ENCODE measurements at places on chromosomes 7 and 10. TPM values are rescaled to one million over a fixed set of nuclear protein-coding genes. Genes with fewer than 3 reads are reported as not detected.
A peak's percentile ranks its signal among the peaks of the same experiment; 100 is the strongest.

The EGR2 gene
- 4.7 TPM for polyA plus RNA-seq

DNA sequence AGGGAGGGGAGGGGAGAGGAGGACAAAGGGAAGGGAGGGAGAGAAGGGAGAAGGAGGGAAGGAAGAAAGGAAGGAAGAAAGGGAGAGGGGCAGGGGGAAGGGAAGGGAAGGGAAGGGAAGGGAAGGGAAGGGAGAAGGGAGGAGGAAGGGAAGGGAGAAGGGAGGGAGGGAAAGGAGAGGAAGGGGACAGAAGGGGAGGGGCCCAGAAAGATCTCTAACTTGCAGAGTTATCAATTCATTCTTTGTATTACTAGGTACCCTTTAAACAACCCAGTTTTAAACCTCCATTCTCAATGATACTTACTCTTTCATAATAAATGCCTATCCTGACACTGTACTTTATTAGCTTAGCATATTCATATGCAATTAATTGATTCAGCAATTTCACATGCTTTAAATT is 192.0 kb downstream of the ELMO1 start:
- DNase-seq: no peak

DNA sequence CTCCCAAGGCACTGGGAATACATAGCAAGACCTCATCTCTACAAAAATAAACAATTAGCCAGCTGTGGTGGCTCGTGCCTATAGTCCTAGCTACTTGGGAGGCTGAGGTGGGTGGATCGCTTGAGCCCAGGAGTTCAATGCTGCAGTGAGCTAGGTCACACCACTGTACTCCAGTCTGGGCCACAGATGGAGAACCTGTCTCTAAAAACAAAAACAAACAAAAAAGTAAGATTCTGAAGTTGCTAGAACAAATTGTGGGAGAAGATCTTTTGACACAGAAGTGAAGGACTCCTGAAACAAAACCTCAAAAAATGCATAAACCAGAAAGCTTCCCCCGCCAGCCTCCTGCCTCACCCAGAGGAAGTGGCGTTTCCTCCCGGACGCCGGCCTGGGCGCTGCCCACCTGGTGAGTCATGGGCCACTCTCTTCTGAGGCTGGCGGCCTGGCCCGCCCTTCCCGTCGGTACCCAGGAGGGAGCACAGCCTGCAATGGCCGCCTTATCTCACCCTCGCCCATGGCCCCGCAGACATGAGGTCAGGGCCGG is 25.4 kb upstream of the ELN start:
- DNase-seq: peak; percentile 15

DNA sequence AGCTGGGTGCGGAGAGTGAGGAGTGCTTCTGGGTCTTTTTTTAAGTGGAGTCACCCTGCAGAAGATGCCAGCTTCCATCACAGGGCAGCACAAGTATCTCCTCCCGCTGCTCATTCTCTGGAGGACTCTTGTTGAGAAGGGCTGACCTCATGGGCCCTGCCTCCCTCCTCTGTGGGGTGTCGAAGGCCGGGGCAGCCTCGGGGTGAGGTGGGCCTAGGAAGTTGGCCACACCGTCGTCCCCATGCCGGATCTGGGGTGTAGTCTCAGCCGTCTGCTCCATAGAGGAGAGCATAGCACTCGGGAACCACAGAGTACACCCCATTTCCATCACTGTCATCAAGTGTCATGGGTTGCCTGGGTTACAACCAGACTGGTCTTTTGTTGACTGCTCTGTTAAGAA is 85.0 kb downstream of the TRRAP start:
- DNase-seq: no peak

The GPNMB gene
- polyA plus RNA-seq: 22.1 TPM

The OPALIN gene
- not detected for polyA plus RNA-seq

DNA sequence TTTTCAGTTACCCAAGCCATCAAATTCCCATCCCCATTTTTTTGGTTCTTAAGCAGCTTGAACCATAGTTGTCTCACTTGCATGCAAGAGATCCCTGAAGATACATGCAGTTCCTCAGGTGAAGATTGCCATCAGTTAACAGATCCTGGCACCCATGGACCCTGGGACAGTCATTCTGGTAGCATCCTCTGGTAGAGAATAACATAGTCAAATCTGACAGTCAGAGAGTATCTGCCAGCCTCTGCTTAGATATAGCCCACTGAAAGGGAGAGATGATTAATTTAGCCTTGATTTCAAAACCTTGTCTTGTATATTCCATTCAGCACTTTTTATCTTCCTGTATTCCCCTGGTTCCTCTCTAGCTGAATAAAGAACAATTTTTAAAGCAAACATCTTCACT is 280.4 kb downstream of the KCNMA1 start:
- DNase-seq: no peak

- no peak for DNase-seq
Observed at GRCh38 chr10:11521860-11522259, 89.6 kb downstream of the USP6NL start.

DNA sequence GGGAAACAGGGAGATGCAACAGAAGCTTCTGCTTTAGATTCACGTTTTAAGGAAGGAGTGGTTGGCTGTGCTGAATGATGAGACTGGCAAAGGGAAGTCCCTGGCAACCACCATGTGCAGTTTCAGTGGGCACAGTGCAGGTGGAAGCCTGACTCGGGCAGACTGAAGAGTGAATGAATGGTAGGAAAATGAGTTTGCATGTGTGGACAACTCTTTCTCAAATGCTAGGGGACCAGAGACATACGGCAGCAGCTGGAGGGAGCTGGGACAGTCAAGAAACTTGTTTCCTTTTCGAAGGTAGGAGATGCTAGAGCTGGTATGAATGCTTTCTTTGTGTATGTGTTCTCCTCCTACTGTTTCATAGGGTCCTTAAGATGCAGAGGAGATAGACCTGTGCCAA is 29.0 kb downstream of the PODXL start:
- DNase-seq: no peak

DNA sequence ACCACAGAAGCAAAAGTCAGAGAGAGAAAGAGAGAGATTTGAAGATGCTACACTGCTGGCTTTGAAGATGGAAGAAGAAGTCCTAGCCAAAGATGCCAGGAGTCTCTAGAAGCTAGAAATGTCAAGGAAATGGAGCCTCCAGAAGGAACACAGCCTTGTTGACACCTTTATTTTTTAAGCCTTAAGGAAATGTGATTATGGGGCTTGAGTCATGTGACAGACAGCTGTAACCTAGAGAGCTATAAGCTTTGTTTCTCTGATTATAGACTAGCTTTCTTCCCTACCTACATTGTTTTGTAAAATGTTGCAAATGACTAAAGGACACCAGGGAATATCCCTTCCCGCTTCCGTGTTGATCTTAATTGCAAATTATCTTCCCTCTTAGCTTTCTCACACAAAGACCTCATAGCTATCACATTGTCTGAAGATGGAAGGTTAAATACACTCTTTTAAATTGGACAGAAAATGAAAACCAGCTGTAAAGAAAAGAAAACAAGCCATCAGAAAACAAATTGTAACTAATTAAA is 199.9 kb downstream of the ARHGAP12 start:
- no peak for DNase-seq

DNA sequence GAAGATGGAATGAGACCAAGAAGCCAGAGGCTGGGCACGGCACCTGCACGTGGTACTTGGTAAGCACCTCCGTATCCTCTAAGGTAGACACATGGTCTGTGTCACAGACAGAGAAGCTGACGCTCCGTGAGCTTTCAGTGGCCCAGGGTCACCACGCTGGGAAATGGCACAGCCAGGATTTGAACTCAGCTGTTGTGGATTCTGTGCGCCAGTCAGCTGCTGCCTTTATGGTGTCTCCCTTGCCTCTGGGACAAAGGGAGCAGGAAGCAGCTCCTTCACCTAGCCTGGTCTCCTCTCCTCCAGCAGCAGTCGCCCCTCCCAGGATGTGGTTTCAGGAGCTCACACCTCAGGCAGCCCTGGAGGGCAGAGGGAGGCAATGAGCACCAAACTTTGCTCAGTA is 110.8 kb downstream of the ARHGAP22 start:
- DNase-seq: no peak

DNA sequence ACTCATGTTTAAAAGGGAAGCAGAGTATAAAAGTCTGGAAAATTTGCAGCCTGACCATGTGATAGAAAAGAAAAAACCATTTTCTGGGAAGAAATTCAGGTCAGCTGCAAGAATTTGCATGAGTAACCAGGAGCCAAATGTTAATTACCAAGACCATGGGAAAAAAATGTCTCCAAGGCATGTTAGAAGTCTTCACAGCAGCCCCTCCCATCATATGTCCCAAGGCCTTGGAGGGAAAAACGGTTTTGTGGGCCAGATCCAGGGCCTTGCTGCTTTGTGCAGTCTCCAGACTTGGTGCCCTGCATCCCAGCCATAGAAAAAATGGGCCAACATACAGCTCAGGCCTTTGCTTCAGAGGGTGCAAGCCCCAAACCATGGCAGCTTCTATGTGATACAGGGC is 1019.6 kb upstream of the SORCS1 start:
- DNase-seq: no peak

- no peak for DNase-seq
Observed at GRCh38 chr7:144834641-144835144, 1.2 kb downstream of the TPK1 start.

GRCh38 chr7:151129117-151129959 is 38.2 kb downstream of the GBX1 start:
- DNase-seq: no peak

GRCh38 chr7:102295346-102296178 is 8.9 kb downstream of the SH2B2 start:
- DNase-seq: no peak

DNA sequence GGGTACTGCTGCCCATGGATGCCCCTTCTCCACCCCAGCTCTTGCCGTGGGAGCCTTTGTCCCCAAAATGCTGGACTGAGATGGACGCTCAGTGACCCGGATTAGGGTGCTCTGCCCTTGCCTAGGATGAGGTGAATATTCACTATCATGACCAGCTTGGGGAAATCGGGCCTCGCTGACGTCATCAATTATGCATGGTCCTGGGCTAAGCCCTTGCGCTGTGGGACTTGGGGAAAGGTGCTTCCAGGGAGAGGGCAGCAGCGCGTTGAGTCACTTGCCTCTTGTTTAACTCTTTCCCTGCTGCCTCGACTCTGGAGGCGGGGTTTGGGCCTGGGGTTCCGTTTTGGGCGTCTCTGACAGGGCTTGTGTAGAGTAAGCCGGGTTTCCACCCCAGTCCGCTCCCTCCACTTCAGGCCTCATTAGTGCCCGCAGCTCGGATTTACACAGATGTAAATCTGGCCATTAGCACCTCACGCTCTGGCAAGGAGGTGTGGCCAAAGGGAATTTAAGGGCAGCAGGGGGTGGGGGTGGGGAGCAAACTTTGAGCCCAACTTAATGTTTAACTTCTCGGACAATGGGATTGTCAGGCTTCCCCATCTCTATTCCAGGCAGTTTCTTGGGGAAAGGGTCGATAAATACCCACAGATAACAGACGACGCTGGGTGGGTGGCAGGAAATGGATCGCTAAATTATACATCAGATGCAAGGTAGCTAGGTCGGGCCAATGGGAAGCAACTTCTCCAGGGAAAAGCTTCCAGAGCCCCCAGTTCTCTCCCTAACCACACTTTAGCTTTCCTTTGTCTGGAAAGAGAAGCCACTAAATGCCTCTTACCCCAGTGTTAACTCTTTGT is 51.3 kb upstream of the TCF7L2 start:
- DNase-seq: peak; percentile 59

GRCh38 chr10:132743925-132744490 is 41.9 kb downstream of the NKX6-2 start:
- DNase-seq: no peak

GRCh38 chr7:96612034-96612433 is 97.6 kb downstream of the SEM1 start:
- DNase-seq: no peak

- DNase-seq: peak; percentile 38
Observed at GRCh38 chr7:79272066-79272669, 181.3 kb downstream of the MAGI2 start.

- no peak for DNase-seq
Observed at GRCh38 chr7:299169-299568, 9.2 kb downstream of the FOXL3 start.

GRCh38 chr7:151757274-151757673 is 119.6 kb downstream of the PRKAG2 start:
- no peak for DNase-seq

The ZNF488 gene
- polyA plus RNA-seq: 5.8 TPM

DNA sequence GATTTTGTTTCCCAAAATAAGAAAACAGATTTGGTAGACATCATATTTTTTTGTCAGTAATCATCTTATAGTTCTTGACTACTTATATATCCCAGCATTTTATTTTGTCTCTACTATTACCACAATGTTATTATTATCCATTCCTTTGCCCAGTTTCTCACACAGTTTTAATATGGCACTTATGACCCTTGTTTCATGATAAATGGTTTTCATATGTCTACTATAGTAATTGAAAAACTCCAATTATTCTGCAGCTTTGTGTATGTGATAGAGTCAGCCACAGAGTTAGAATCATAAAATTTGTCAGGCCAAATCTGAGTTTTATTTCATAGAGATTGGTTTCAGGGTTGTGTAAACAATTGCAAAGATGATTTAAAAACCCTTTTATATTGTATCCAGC is 203.9 kb downstream of the MALRD1 start:
- DNase-seq: peak; percentile 37

DNA sequence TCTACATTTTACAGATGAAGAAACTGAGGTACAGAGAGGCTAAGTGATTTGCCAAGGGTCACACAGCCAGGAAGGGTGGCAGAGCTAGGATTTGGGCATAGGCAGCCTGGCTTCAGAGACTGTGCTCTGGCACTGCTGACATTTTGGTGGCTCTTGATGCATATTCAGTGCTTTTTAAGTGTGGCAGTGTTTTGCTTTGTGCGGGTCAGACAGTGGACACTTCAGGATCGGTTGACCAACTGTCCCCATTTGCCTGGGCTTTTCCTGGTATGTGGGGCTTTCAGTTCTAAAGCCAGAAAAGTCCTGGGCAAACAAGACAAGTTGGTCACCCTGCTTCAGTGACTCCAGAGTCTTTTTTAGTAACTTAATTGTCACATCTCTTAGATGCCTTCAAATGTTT is 35.0 kb downstream of the SUFU start:
- no peak for DNase-seq

DNA sequence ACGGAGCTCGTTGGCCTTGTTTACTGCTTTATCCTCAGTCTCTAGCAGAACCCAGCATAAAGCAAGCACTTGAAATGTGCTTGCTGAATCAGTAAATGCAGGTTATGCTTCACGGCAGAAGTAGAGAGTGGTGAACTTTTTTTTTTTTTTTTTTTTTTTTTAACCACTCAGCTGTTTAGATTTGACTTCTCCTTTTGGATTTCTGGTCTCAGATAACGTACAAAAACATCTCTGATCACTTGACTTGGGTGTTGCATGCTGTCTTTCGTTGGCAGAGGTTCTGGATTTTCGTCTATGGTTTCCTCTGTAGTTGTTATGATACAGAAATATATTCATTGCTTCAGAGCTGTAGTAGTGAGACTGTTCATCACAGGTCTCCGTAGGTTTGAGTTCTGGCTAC is 242.5 kb upstream of the HABP2 start:
- DNase-seq: no peak

- DNase-seq: no peak
Observed at GRCh38 chr7:108094933-108095710, 35.0 kb downstream of the LAMB4 start.
